ENCODE measurements at places on chromosomes 1 and 21.

DNA sequence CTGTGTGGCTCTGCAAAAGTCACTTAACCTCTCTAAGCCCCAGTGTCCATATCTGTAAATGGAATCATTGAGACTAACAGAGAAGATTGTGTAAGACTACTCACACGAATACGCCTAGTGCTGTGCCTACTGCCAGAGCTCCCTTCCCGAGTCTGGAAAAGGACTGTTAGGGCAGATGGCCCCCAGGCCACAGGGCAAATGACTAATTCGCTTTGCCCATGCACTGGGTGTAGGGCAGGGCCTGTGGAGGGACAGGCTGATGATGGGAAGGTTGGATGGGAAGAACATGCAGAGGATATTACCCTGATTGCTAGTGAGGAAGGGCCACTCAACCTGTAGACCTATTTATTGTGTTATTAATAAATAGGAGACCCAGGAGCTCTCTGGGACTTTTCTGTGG is 4.2 kb upstream of the GPR61 start:
- DNase-seq: no peak
- H3K27ac ChIP-seq: no peak overlapping the region
- no peaks in the 10 kb centered on the region for H3K27me3 ChIP-seq
- H3K36me3 ChIP-seq: no peaks in the 10 kb centered on the region
- no peak overlapping the region for H3K4me3 ChIP-seq
- H3K4me1 ChIP-seq: peaks cover 23% of the 10 kb centered on the region

DNA sequence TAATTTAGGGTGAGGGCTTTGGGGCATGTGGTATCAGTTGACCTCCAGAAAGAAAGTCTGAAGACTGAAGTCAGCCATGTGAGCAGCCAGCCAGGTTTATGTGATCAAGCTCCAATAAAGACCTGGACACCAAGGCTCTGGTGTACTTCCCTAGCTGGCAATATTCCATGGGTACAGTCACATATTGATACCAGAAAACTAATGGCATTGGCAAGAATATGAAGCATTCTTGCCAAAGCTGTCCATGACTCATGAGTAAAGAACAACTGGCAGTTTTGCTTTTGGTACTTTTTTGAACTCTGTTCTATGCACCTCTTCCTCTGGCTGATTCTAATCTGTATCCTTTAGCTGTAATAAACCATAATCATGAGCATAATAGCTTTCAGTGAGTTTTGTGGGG is 415.3 kb upstream of the CAMK1G start:
- DNase-seq: no peak
- no peaks in the 10 kb centered on the region for H3K27me3 ChIP-seq
- no peaks in the 10 kb centered on the region for H3K4me1 ChIP-seq
- no peaks in the 10 kb centered on the region for H3K36me3 ChIP-seq
- H3K4me3 ChIP-seq: no peak overlapping the region
- H3K27ac ChIP-seq: no peak overlapping the region

DNA sequence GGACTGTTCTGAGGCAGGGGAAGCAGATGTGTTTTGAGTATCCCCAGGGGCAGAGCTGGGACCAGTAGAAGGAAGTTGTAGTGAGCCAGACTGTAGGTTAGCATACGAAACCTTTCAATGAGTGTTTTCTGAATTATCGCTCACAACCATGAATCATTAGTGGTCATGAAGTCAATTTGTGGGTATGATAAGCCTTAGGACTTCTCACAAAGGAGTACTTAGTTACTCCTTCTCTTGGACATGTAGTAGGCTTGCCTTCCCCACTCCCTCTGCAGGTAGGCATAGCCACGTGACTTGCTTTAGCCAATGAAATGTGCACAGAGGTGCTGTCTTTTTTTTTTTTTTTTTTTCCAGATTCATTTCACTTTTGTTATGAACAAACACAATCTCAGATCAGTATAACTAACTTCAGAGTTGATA is 23.9 kb upstream of the FAAH start:
- no peak for DNase-seq
- H3K4me1 ChIP-seq: peaks cover 8% of the 10 kb centered on the region
- no peak overlapping the region for H3K4me3 ChIP-seq
- H3K27me3 ChIP-seq: no peaks in the 10 kb centered on the region

DNA sequence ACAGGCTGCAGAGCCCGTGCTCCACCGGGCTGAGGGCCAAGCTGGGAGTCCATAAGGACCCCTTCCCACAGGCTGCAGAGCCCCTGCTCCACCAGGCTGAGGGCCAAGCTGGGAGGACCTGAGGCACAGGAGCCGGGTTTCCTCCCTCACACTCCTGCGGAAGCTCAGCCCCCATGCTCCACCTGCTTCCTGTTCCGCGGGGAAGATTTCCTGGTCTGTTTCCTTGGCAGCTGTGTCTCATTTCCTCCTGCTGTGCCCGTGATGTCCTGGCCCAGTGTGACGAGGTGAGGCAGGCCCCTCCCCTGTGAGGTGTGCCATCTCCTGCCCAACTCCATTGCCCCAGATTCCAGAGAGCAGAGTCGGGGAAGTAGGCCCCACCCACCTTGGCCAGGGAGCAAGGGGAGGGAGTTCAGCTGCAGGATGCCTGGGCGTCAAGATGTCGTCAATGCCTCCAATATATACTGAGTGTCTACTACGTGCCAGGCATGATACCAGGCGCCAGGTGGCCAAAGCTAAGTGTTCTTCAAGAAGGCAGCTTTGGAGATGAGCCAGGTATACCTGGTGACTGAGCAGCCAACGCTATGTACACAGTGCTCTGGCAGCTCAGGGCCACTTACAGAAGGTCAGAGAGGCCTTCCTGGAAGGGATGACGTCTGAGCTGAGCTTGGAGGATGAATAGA is 58.8 kb downstream of the NAV1 start:
- no peaks in the 10 kb centered on the region for H3K27me3 ChIP-seq
- no peak overlapping the region for H3K27ac ChIP-seq
- no peaks in the 10 kb centered on the region for H3K4me1 ChIP-seq
- DNase-seq: no peak
- no peak overlapping the region for H3K4me3 ChIP-seq

DNA sequence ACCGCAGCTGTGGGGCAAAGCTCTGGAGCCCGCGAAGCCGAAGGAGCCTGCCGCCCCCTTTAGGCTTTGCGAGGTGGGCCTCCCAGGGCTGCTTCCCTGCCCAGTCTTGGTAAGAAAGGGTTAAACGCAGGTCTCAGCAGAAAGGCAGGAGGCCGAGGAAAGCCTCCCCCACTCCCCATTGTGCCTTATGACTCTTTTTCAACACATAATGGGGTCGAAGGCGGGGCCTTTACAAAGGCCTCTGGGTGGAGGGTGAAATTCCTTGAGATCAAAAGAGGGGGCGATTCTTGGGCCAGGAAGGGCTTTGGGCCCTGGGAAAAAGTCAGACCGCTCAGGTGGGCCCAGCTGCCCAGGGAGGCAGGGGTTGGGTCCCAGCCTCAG is 880 bp downstream of the ALPL start:
- H3K27me3 ChIP-seq: peaks cover 56% of the 10 kb centered on the region
- no peak for DNase-seq
- H3K27ac ChIP-seq: no peak overlapping the region
- no peaks in the 10 kb centered on the region for H3K36me3 ChIP-seq

GRCh38 chr1:233933339-233933738 is 28.9 kb downstream of the SLC35F3 start:
- H3K27me3 ChIP-seq: no peaks in the 10 kb centered on the region
- H3K4me1 ChIP-seq: no peaks in the 10 kb centered on the region
- H3K4me3 ChIP-seq: no peak overlapping the region
- no peak for DNase-seq
- H3K27ac ChIP-seq: no peak overlapping the region
- no peaks in the 10 kb centered on the region for H3K36me3 ChIP-seq

DNA sequence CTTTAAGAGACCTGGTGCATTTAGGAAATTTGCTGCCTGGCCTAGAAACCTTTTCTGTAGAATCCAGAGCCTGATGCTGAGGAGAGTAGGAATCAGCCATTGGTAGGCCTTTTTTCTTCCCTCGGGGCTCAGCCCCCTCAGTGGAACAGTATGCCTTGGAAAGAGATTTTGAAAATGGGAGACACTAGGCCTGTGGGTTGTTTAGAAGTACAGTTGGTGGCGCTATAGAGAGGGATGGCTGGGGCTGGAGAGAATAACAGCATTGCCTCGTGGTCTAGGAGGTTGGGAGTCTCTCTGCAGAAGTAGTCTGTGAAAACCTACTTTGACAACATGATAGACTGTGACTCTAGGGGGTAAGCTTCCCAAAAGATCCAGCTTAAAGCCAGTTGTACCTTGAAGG is 8.2 kb downstream of the KIF2C start:
- no peak overlapping the region for H3K27ac ChIP-seq
- no peak for DNase-seq
- peaks cover 28% of the 10 kb centered on the region for H3K4me1 ChIP-seq
- H3K36me3 ChIP-seq: peaks cover 49% of the 10 kb centered on the region
